ENCODE measurements at places on chromosomes 11 and 22. TPM values are rescaled to one million over a fixed set of nuclear protein-coding genes. Genes with fewer than 3 reads are reported as not detected.
A peak's percentile ranks its signal among the peaks of the same experiment; 100 is the strongest.

- no peaks in the 10 kb centered on the region for H3K27me3 ChIP-seq
- no peak overlapping the region for H3K27ac ChIP-seq
- no peak for DNase-seq
- H3K4me3 ChIP-seq, result no peak overlapping the region
- H3K36me3 ChIP-seq, result no peaks in the 10 kb centered on the region
Observed at GRCh38 chr22:29433856-29434255, 4.5 kb upstream of the RFPL1 start.

GRCh38 chr11:3802011-3802790 lies 4.8 kb upstream of the NUP98 start:
- no peak overlapping the region for H3K27ac ChIP-seq
- no peaks in the 10 kb centered on the region for H3K27me3 ChIP-seq
- H3K4me1 ChIP-seq, result peaks cover 17% of the 10 kb centered on the region

DNA sequence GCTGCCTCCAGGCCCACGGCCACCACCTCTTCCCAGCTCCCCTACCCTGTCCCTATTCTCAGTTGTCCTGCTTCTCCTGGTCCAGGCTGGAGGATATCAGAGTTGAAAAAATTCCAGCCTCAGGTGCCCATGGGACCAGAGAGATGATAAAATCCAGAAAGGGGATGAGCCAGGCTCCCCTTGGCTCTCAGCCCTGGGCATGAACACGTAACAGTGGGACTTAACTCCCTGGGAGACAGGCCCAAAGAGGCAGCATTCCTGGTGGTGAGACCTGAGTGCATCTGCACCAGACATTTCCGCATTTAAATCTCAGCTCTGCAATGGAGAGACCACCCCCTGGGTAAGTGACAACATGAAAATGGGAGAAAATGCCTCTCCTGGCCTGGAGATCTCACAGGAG lies 10.4 kb upstream of the SLC39A13 start:
- peak overlapping the region; percentile 100 for H3K27ac ChIP-seq
- no peaks in the 10 kb centered on the region for H3K36me3 ChIP-seq
- no peak overlapping the region for H3K4me3 ChIP-seq
- DNase-seq, result no peak
- peaks cover 72% of the 10 kb centered on the region for H3K4me1 ChIP-seq

DNA sequence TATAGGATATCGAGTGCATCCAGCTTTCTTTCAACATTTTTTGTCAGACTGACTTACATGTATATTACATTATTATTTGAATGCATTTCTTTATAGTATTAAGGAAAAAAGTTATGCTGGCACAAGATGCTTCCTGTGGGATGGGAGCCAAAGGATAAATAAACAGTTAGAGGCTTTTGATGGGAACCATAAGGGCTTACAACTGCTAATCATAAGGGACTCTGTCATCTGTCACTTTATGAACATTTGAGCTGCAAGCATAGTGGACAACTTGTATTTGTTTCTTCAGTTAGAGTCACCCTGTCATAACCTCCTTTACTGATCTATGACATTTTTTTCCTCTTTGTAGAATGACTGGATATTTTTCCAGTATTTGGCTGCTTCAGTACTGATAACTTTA lies 132.4 kb upstream of the CHORDC1 start:
- no peak overlapping the region for H3K4me3 ChIP-seq
- DNase-seq, result no peak
- no peaks in the 10 kb centered on the region for H3K36me3 ChIP-seq
- no peaks in the 10 kb centered on the region for H3K4me1 ChIP-seq
- no peak overlapping the region for H3K27ac ChIP-seq

GRCh38 chr11:132101881-132102280 lies 731.5 kb downstream of the NTM start:
- H3K27me3 ChIP-seq, result no peaks in the 10 kb centered on the region
- no peak for DNase-seq
- no peak overlapping the region for H3K27ac ChIP-seq
- H3K4me1 ChIP-seq, result no peaks in the 10 kb centered on the region
- H3K4me3 ChIP-seq, result no peak overlapping the region
- H3K36me3 ChIP-seq, result no peaks in the 10 kb centered on the region

DNA sequence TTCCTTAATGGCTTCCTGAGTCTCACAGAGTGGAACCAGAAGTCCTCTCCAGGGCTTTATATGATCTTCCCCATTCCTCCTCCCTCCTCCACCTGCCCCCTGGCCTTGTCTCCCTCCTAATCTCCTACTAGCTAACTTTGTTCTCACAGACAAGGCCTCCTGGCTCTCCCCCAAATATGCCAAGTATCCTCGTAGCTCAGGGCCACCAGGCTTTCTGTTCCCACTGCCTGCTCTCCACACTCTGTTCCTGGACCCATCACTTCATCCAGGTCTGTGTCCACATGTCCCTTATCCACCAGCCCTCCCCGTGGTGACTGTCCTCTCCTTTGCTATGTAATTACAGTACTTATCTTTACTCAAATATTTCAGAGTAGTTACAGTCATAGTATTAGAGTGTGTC lies 23.2 kb upstream of the LMO1 start:
- DNase-seq, result no peak
- no peak overlapping the region for H3K27ac ChIP-seq
- H3K36me3 ChIP-seq, result no peaks in the 10 kb centered on the region
- no peaks in the 10 kb centered on the region for H3K4me1 ChIP-seq

DNA sequence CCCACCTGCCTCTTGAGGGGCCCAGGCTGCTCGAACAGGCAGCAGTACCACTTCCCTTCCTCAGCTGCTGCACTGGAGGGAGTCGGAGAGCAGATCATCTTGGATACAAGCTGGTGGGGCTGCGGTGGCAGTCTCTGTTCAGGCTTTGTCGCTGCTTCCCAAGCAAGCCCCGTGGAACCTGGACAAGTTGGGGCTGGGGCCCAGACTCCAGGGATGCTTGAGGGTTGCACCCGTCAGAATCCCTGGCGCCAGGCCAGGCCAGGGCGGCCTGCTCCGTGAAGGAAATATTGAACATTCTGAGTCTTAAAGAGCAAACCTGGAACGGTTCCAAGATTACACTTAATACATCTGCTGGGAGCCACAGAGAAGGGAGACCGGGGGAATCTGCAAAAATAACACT lies 310.1 kb upstream of the SORL1-AS1 start:
- H3K27me3 ChIP-seq, result no peaks in the 10 kb centered on the region
- peaks cover 10% of the 10 kb centered on the region for H3K4me1 ChIP-seq
- no peak overlapping the region for H3K4me3 ChIP-seq
- no peak for DNase-seq

The MAPK8IP2 gene
- total RNA-seq, result 1.3 TPM

All from Karpas-422 (cell line).